ENCODE measurements at places on chromosomes 6 and 20.

- ATAC-seq = peak; percentile 29
Observed at GRCh38 chr6:138025528-138025978, 81.7 kb downstream of the PERP start.

DNA sequence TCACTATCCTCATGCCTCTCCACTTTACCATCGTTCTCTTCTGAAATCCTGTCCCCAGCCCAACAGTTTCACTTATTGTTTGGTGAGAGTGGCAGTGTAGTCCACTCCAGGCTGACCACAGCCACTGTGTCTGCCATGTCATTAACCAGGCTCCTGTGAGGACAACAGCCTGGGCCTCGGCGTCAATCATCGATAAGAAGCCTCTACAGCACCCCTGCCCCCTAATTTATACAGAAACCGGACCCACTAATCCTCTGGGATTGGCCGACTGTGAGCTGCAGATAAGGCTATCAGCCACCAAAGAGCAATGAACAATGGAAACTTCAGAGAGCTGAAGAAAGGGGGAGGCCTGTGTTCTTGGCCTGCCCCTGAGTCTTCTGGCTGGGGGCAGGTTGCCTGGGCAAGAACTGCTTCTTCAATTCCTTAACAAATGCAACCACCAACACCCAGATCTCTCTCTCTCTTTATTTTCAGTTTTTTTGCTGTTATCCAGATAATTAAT is 3.4 kb downstream of the EGFL8 start:
- no peak for ATAC-seq

- no peak for ATAC-seq
Observed at GRCh38 chr6:148273962-148274752, 68.5 kb upstream of the SASH1 start.

GRCh38 chr20:39700528-39700927 is 738.4 kb downstream of the DHX35 start:
- peak; percentile 63 for ATAC-seq

DNA sequence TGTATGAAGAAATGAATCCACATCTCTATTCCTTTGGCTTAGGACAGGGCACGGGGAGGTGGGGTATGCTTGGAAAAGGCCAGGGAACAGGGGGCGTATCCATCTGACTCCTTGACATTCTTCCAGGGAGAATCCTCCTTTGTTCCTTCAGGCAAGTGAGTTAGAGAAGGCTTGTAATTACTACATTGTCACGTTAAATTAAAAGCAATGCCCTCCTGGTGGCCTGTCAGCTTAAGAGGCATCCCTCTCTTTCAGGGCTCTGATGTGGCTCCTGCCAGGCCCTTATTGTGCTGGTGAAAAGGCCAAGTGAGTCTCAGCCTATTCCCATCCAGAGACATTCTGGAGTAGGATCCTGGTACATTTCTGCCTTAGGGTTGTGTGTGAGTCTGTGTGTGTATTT is 128.3 kb downstream of the FOXA2 start:
- ATAC-seq = no peak

DNA sequence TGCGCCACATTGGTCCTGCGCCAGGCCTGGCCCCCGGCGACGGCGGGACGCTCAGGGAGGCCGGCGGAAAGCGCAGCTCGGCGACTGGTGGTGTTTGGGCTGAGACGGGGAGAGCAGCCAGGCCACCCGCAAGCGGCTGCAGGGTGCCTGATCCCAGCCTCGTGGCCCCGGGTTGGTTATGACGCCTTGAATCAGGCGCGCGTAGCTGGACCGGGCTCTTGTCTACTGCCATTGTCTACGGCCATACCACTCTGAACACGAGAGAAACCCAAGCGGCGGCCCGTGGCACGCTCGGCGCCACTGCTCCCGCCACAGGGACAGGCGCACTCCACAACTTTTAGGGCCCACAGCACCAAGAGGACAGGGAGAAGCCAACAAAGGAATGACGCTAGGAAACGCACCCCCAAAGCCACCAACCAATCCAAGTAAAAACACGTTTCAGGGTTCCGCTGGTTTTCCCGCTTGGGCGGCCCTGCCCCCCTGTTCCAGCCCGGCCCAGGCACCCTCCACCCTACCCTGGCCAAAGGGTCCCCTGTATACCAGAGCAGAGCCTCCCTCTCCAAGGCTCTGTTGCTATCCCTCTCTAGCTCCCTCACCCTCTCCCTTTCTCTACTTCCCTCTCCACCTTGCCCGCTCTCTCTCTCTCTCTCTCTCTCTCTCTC is 1849.3 kb upstream of the DEFB115 start:
- ATAC-seq = no peak

DNA sequence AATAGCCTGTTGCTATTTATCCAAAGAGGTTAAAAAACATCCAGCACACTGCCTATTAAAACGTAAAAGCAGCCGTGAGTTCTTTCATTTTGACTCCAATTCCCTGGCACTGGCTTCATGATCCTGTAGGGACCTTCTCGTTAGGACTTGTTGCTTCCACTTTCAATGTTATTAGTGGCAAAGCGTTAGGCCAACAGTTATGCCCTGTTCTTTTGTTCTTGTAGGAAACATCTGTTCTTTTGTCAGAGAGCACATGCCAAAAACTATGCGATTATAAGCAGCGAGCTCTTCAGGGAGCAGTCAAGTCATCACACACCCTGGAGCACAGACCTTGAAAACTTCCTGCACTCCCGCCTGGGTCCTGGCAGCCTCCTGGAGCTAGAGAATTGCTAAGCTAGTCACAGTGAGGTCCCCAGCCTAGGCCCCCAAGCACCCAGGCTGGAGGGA is 609.5 kb upstream of the ARID1B start:
- no peak for ATAC-seq

GRCh38 chr6:140316966-140317365 is 942.5 kb upstream of the CITED2 start:
- no peak for ATAC-seq

DNA sequence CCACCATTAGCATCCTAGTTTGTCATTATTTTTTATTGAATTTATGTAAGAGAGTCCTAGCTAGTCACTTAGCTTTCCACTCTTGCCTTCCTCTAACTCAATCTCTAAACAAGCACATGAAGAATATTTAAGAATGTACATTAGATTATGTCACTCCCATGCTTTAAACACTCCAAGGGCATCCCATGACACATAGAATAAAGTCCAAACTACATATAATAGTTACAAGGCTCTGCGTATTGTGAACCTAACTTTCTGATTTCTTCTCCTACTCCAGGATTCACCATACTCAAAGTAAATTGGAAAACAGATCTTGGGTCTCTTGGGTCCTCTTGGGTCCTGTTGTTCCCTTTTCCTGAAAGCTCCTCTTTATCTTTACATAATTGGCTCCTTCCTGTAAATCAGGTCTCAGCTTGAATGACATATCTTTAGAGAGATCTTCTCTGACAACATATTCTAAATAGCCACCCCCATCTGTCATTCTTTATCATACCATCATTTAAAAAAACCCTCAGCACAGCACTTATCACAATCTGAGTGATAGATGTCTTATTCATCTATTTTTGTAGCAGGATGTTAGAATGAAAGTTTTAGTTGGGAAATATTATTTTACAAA is 1042.4 kb upstream of the FLRT3 start:
- no peak for ATAC-seq

GRCh38 chr20:62773845-62774714 is 22.2 kb upstream of the MRGBP start:
- ATAC-seq = no peak
